ENCODE measurements at places on chromosomes 7 and 10.

- no peak for DNase-seq
Measured at GRCh38 chr10:92714152-92714845, 24.5 kb downstream of the HHEX start.

DNA sequence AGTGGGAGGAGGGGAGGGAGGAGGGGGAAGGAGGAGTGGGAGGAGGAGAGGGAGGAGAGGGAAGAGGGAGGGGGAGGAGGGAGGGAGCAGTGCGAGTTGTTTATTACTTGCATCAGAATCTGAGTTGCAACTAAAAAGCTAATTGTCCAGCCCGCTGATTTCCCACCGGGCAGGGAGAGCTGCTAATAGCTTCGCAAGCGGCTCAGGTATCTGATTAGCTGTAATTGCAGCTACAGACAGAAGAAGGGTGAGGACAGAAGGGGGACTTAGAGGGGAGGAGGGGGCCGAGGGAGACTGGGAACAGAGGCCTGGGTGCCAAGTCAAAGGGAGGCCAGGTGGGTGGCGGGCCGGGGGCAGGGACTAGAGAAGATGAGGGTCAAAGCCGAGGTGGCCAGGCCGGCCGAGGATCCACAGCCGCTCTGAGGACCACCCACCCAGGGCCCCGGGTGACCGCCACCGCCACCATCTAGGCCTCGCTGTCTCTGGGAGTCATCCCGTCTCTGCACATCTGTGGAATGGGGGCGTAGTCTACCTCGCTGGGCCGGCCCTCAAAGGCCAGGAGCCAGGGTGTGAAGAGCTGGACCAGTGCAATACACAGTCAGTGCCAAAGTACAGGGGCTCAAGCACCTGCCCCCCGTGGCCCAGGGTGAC is 54.2 kb downstream of the MICALL2 start:
- no peak for DNase-seq

GRCh38 chr7:129498021-129498420 is 4.3 kb upstream of the SMKR1 start:
- DNase-seq, result no peak

DNA sequence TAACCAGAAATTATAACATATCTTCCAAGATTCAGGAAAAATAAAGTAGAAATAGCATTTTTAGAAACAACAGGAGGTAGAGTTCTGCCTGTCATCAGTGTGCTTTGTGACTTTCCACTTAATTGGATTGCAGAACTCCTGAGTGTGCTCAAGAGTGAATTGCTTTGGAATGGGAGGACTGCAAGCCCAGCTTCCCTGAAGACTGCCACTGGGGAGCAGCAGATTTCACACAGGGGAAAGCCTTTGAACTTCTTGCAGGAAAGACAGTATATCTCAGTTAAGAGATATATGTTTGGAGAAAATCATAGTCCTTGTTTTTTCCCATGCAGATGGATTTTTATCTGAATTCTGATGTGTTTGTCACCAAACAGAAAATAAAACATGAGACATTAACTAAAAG is 124.5 kb downstream of the TMEM168 start:
- DNase-seq, result no peak
